ENCODE measurements at places on chromosomes 5 and 9. TPM values are rescaled to one million over a fixed set of nuclear protein-coding genes. Genes with fewer than 3 reads are reported as not detected.

DNA sequence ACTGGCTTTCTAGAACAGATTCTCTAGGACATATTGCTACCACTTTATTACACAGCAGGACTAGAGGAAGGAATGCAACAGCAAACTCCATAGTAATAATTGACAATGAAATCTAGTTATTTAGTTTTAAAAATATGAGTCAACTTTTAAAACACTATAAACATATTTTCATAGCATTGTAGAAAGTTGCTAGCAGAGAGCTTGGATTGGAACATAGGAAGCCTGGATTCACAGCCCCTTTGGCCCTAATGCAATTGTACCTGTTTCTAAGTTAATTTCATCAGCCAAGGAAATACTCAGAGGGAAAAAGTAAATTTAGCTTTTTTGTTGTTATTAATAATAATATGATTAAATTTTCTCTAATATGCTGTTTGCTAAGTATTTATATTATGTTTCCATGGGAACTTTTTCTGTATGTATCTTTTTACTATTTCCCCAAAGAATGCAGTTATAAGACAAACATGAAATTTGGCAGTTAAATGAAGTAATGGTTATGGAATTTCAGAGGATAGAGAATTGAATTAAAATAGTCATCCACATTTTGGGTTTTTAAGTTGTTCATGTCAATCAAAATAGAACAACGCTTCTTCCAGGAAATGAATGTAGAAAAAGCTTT lies 45.6 kb downstream of the VCAN start:
- no peak overlapping the region for H3K27ac ChIP-seq
- H3K36me3 ChIP-seq, result no peaks in the 10 kb centered on the region
- H3K27me3 ChIP-seq, result no peaks in the 10 kb centered on the region
- DNase-seq, result no peak

DNA sequence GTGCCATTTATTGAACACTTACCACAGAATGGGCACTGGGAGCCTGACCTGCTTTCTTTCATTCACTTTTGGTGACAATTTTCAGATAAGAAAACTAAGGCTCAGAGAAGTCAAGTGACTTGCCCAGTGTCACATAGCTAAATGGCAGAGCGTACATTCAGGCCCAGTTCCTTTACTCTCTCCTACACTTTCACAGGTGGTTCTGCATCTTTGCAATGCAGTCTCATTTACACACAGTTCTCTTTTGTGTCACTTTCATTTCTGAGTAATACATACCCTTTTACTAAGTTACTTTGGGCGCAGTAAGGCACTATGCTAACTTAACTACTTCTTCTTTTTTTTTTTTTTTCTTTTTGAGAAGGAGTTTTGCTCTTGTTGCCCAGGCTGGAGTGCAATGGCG lies 8.3 kb downstream of the NFIL3 start:
- H3K27ac ChIP-seq, result no peak overlapping the region
- H3K4me3 ChIP-seq, result no peak overlapping the region

The PCDHA10 gene
- not detected for total RNA-seq

GRCh38 chr9:127166651-127167524 lies 44.5 kb upstream of the ANGPTL2 start:
- DNase-seq, result no peak
- peaks cover 18% of the 10 kb centered on the region for H3K4me1 ChIP-seq
- no peaks in the 10 kb centered on the region for H3K36me3 ChIP-seq
- no peak overlapping the region for H3K27ac ChIP-seq
- no peak overlapping the region for H3K4me3 ChIP-seq
- H3K27me3 ChIP-seq, result no peaks in the 10 kb centered on the region

The CCIN gene
- not detected for total RNA-seq

GRCh38 chr9:37302277-37302676 lies 120.2 kb upstream of the GRHPR start:
- peak; percentile 68 for DNase-seq
- peaks cover 37% of the 10 kb centered on the region for H3K4me1 ChIP-seq
- peak overlapping the region; percentile 20 for H3K4me3 ChIP-seq
- H3K27me3 ChIP-seq, result no peaks in the 10 kb centered on the region
- H3K27ac ChIP-seq, result no peak overlapping the region

Data from CD4-positive, alpha-beta memory T cell (primary cell).